ENCODE measurements at places on chromosomes 13 and 19.

GRCh38 chr19:17841810-17842662 is 5.7 kb downstream of the JAK3 start:
- DNase-seq: peak; percentile 90

- no peak for DNase-seq
These were observed 234.1 kb downstream of the FOXO1 start for GRCh38 chr13:40432018-40432978.

- no peak for DNase-seq
These were observed 748 bp upstream of the SIGLEC8 start for GRCh38 chr19:51458899-51459505.

DNA sequence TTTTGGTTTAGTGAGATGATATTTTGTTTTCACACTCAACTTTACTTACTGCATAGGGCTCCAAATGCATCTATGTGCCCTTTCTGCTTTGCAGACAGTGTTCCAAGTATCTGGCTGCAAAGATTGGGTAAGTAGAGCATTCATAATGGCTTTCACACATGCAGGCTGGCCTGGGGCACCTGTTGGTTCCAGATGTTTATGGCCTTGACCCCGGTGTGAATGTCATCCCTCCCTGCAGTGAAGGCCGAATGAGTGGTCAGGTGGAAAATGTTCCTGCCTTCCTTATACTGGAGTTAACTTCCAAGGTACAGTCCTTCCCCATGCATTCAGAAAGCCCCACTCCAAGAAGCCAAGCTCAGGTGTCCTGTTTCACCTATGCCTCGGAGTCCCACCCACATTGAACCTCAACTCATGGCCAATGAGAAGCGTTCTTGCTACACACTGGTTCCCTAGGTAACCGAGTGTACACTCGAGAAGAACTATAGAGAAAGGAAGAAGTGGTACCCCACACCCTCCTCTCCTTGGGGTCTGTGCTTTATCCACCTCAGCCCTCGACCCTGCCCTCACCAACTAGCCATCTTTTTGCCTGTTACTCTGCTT is 23.0 kb upstream of the ZNF536 start:
- peak; percentile 12 for DNase-seq

- no peak for DNase-seq
These were observed 1319.2 kb upstream of the SLC10A2 start for GRCh38 chr13:104385404-104385803.

DNA sequence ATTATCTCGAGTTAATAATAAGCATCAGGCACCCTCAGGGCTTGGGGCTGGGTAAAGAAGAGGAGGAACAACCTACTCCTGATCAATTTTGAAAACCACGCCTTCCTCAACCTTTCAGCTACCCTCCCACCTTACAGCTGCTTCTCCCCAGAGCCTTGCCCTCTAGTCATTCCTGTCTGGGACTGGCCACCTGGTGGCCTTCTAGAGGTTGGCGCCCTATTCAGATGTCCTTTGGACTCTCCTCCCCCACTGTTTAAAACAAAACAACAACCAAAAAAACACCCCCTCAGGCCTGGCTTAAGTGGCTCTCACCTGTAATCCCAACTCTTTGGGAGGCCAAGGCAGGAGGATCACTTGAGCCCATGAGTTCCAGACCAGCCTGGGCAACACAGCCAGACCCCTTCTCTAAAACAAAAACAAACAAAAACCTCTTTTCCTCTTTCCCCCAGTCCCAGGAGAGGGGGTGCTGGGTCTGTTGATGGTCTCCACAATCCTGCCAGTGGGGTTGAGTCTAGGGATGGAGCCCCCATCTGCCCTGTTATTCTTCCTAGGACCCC is 62.3 kb downstream of the CCDC70 start:
- DNase-seq: no peak

DNA sequence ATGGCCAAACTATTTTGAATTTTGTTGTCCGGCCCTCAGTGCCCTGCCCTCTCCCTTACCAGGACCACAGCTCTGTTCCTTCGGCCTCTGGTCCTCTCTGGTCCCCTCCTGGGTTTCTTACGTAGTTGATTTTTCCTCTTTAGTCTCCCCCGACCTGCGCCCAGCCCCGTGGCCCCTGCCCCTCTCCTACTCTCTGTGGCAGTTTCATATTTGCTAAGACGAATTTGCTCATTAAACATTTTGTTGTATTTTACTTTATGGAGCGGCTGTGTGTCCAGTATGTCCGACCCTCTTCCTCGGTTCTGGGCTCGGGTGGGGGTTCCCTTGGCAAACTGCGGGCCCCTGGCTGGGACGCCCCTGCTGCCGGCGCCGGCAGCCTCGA is 576 bp upstream of the EPN1 start:
- no peak for DNase-seq

GRCh38 chr13:34458756-34459715 is 483.0 kb upstream of the NBEA start:
- DNase-seq: no peak

DNA sequence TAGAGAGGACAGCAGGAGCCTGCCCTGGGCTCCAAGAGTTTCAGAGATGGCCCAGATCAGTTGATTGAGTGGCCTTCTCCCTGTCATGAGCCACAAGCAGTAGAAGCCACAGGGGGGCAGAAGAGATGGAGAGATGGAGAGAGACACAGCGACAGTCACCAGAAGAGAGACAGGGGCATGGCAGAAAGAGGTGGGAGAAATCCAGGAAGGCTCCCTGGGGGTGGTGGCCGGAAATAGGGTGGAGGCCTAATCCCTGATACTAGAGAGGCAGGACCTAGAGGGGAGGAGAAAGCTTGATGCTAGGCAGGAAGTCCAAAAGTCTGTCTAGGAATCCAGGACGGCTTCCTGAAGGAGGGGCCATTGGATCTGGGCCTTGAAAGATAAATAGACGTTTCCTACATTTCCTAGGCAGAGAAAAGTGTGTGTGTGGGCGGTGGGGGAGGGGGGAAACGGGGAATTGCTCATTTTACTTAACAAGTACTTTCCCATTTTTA is 9.6 kb upstream of the TPM4 start:
- DNase-seq: no peak

GRCh38 chr19:32130332-32130731 is 215.1 kb upstream of the ZNF507 start:
- no peak for DNase-seq

DNA sequence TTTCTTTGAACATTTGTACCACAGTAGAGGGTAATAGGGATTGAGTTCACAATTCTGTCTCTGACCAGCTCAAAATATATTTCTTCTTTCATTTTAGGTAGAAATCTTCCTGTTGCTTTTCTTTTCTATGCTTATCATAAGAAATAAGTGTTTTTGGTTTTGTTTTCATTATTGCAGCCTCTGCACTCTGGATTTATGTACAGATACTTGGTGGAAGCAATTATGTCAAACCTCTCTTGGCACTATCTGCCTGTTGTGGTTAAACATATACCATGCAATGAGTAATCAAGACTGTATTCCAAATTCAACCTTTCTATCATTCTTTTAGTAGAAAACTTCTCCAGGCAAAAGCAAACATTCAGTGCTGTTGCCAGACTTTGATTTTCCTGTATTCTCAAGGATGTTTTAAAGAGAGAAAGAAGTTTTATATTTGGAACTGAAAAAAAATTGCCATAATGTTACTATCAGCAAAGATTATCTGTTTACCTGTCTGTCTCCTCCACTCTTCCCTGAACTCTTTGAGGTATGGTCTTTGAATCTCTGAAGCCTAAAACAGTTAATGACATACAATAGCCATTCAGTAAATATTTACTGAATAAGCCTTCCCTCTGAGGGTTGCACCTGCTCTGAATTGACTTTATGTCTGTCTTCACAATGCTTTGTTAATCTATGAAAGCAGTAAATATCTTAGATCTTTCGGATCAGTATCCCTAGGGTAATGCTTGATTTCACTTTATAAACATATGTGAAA is 612.5 kb upstream of the PRR20A start:
- DNase-seq: peak; percentile 45

Data from NCI-H1436 (cell line).